Stimulated activated CD4-positive, alpha-beta T cell treated with anti-CD3 and anti-CD28 coated beads, Interleukin-4, amount 100 ng/mL, for 4 hours (primary cell): ENCODE measurements at places on chromosomes 2 and 18.

DNA sequence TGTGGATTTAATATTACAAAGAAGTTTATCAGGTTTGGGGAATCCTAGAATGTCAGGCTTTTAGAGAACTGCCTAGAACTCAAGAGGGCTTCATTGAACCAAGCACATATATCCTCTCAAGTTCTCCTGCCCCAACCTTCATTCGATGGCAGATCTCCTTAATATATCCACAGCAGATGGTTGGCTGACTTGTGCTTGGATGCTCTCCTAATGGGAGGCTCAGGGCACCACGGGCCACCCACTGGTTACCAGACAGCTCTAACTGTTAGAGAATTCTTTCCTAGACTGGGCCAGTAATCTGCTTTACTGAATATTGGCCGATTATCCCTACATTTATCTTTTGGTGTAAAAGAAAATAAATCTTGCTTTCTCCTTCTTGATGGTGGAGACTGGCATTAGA, 87.2 kb upstream of the ATP8B1 start:
- no peak for DNase-seq

DNA sequence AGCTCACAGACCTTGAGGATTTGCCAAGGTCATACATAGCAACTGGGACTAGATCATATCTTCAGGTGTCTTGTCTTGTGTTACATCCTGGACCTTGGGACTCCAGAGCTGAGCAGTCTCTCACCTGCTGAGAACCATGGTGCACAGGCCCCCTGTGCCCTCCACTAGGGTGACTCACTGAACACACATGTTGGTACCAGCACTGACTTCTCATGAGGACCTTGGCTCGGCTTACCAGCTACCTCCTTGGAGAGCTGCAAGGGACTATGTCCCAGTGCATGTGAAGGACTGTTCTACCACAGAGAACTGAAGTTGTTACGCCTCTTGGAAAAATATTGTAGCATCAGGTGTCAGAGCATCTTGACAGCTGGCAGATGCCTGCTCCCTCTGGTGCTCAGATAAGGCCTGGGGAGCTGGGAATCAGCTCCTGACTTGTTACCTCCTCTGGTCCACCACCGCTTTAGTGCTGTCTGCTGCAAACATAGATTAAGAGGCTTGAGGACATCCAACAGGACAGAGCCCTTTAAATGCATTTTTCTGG, 72.1 kb downstream of the WDSUB1 start:
- no peak for DNase-seq

GRCh38 chr2:239751679-239752355, 273.3 kb downstream of the NDUFA10 start:
- DNase-seq: peak; percentile 48

DNA sequence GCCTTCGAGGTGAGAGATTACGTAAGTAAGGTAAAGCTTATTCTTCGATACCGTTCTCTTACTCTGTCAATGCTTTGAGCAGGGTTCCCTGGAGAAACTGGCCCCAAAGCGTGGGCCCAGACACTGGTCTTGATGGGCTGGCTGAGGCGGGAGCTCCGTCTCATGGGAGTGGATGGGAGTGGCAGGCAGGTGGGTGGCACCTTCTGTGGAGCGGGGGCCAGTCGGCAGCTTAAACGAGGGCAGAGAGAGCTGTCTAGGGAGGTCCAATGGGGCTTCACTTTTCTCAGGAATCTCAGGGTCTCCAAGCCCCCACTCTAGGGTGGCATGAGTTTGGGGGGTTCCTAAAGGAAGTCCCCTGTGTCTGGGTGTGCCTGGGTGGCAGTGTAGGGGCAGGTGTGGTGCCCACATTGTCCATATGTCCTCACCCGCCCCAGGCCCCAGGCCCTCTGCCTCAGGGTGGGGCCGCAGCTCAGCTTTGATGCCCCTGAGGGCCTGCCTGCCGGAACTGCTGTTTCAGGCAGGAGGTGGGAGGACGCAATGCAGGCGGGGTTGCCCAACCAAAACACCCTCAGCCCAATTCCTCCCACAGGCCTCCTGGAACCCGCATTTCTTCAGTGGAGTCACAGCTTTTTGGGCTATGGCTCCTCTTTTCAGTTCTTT, 32.5 kb upstream of the FOSL2 start:
- no peak for DNase-seq

- DNase-seq: no peak
Observed at GRCh38 chr2:163135256-163135655, 296.7 kb upstream of the KCNH7 start.
